Substantia nigra (tissue), 51 donors: ENCODE measurements at places on chromosomes 7 and 10.

GRCh38 chr10:47195274-47195885, 104.6 kb upstream of the GDF10 start:
- DNase-seq, result no peak

DNA sequence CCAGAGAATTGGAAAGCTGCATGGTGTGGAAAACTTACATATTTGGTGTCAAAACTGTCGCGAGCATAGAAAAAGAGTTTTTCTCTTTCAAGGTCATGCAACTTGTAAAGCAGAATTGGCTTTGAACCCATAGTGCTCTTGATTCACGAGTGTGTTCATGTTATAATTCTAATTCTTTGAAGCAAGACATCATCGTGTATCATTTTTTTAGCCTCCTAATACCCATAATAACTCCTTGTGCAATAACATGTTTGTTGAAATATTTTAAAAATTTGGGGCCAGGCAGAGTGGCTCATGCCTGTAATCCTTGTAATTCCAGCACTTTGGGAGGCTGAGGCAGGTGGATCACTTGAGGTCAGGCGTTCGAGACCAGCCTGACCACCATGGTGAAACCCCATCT, 4.2 kb downstream of the CCL24 start:
- no peak for DNase-seq

DNA sequence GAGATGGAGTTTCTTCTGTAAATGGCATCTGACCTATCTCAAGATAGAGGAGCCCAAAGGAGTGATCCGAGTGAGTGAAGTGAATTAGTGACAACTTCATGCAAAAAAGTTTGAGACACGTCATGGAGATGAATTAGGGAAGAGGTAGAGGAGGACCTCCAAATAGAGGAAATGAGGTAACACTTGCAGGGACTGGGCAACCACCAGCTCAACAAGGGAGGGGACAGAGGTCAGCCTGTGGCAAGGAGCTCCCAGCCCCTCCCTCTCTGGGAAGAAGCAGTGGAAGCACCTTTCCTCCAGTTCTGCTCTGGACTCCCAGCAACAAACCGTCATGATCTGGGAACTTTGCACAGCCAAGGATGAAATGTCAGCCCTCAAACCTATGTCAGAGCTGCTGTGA, 83.5 kb upstream of the IKZF1 start:
- DNase-seq, result no peak

- DNase-seq, result no peak
Measured at GRCh38 chr7:32206987-32207386, 136.8 kb upstream of the PDE1C start.

DNA sequence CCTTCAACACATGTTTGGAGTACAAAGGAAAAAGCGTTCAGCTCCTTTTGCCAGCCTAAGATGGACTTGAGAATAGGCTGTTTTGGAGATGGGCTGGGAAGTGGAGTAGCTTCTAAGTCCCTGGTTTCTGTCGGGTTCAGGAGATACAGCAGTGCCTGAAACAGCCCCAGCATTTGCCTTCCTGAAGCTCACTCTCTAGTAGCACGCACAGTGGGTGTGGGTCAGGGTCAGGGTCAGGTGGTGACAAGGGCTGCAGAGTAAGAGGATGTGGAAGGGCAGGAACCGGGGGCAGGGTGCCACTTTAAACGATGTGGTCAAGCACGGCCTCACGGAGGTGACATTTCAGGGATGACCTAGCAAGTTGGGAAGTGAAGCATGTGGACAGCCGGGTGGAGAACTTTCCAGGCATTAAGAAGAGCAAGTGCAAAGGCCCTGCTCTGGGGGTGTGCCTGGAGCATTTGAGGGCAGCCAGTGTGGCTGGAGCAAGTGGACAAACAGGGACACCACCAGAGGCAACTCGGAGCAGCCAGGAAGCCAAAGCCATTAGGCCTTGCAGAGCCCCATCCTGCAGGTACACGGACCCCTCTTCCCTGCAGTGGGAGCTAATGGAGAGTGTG, 382.2 kb upstream of the ZMIZ1 start:
- DNase-seq, result no peak

GRCh38 chr7:81937091-81937490, 167.2 kb upstream of the HGF start:
- DNase-seq, result no peak

- no peak for DNase-seq
Measured at GRCh38 chr10:10330418-10330817, 687.3 kb upstream of the CELF2 start.

- no peak for DNase-seq
Measured at GRCh38 chr7:43591558-43592180, 8.8 kb downstream of the STK17A start.

- no peak for DNase-seq
Measured at GRCh38 chr7:41035794-41036193, 667.1 kb downstream of the INHBA start.

- DNase-seq, result no peak
Measured at GRCh38 chr7:68216051-68216450, 1219.4 kb downstream of the TYW1 start.

DNA sequence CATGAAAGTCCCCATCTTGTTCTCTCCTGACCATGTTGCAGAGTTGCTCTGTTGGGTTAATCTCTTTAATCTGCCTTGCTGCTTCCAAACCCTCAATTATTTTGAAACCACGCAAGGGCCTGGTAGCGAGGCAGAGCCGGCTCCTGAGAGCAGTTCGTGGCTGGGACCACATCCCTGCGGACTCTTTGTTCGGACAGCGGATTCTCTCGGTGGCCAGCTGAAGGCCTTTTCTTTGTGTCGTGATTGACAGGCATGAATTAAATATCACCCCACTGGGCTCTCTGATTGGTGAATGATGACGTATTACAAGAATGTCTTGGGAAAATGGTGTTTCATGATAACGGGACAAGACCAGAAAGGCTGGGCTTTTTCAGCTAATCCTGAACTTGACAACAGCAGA, 66.9 kb upstream of the ARHGAP21 start:
- peak; percentile 77 for DNase-seq

DNA sequence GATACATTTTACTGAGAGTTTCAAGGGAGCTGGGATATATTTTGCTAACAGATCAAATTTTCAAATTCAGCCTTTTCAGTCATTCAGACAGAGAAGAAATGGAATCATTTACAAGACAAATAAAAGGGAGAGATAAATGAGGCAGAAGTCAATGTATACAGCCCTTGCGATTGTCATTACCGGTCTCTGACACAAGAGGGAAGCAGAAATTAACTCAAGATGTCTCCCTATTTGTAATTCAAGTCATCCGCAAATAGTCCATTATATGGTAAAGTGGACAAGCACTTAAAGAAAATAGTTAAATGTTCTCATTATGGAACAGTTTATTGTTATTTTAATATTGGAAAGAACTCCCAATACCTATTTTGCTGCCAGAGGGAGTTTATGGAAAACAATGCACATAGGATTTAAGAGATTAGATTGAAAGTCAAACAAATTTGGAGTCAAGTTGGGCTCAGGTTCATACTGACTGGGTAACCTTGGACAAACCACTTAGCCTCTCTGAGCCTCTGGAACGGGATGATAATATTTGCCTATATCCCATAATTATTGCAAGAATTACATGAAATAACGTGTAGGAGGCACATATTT, 89.3 kb upstream of the PRKCQ start:
- no peak for DNase-seq

DNA sequence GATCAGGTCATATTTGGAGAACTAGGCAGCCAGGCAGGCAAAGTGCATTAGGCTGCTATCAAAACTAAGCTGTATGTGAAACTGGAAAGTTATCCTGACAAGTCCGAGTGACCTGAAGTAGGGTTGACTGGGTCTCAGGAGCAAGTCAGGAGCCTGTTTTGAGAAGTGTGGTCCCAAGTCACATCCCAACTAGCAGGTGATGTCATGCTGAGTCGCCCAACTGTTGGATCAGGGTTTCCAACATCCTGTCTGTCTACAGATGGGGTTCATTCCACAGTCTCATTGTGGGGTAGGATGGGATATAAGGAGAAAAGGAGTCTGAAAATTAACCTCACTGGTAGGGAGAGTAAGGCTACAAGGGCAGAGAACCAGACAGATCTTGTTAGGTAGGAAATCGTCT, 27.0 kb downstream of the SLC26A4 start:
- DNase-seq, result no peak

DNA sequence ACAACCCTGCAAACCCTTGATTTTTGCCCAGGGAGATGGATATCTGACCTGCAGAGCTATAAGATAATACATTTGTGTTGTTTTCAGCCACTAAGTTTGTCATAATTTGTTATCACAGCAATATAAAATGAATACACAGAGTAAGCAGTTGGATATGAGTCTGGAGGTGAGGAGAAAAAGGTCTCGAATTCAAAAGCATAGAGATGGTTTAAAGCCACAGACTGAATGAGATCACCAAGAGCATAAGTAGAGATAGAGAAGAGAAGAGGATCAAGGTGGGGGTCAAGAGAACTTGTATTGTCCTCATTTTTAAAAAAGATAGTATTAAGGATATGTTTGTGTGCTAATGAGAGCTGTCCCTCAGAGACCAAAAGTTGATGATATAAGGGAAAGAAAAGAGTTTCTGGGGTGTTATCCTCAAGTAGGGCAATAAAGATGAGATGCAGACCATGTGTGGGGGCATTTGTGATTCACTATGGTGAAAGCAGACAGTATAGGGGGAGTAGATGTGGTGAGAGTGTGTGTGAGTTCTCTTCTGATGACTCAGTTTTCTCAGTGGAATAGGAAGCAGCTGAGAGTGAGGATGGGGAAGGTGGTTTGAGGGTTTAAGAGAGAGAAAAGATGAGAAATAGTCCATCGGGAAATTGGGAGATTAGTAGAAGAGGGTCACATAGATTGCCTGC, 25.8 kb upstream of the PCGF5 start:
- DNase-seq, result no peak

DNA sequence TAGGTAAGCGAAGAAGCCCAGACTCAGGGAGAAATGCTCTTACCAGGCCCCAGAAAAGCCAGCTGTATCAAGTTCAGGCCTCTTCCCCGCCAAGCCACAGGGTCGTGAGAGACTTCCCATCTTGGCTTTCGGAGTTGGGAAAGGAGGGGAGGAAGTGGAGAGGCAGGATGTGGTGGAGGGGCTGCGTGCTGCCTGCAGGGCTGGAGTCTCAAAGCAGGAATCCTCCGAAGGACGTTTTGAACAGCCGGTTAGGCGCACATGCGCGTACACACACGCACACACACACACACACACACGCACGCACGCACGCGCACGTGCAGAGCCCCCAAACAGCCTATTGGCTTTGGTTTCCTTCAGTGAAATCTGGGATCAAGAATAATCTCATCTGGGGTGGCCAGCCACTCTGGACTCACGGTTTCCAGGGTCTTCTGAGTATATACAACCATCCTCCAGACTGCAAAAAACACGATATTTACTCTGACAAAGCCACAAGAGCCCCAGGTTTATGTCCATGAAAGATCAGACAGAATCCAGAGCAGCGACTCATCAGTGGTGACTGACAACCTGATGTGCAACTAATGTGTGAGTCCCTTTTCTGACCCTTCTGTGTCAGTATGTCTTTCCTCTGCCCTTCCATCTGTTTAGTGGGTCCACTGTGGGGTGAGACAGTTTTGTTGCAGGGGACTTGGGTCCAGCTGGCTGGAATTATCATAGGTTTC, 115.0 kb upstream of the ZNF438 start:
- no peak for DNase-seq

DNA sequence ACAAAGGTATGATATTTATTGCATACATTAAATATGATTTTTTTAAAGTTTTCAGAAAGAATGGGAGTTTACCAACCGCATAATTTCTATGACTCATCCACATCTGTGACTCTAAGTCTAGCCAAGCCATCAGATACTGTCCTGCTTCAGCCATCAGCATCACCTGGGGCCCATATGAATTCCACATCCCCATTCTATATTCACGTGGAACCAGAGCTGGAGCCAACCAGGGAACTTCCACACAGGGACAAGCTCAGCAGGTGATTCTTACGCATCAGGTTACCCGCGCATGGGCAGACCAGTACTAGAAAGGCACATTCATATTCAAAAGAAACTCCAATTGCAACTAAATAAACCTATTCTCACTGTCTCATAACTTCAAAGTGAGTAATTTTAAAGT, 817.7 kb upstream of the IGFBP3 start:
- no peak for DNase-seq

GRCh38 chr7:55192723-55193122, 172.4 kb upstream of the LANCL2 start:
- DNase-seq, result no peak

GRCh38 chr10:73401636-73402035, 12.2 kb downstream of the ANXA7 start:
- DNase-seq, result no peak

GRCh38 chr10:81297292-81297691, 577.7 kb upstream of the NRG3 start:
- DNase-seq, result no peak

DNA sequence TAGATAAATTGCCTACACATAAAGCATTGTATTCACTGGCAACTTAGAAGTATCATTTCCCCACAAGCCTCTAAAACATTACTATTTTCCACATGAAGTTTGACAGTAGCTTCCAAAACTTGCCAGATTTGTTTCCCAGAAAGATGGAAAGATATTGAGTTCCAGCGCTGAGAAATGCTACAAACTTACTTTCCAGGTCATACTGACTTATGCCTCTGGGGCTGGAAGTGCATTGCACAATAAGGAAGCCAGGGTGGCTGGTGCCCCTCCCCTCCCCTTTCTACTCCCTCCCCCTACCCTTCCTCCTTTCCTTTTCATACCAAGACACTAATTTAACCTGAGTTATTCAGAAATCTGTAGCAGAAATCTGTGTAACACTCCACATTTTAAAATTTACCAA, 212.6 kb downstream of the WDR37 start:
- DNase-seq, result no peak

DNA sequence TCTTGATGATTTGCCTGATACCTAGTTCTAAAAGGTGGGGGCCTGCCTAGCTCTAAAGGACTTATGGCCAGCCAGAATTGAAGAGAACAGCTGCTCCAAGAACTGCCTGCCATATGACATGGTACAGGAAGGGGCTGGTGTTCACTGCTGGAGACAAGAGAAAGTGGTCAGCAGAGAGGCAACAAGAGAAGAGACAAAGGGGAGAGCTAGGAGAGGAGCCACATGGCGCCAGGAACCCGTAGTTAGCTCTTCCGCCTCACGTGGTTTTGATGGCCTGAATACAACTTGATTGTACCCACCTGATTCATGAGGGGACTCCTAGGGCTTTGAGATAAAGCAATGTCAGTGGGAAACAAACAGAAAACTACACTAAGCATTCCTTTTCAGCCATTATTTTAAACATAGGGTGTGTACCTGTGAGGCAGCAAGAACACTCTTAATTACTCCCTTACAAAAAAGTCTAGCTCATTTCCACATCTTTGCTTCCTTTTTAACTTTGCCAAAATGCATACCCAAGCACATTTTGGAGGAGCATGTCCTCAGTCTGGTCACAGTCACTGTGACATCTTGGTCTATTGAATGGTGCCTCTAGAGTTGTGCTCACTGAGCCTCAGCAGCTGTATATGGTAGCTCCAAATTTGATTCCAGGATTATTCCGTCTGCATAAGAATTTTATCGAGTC, 71.6 kb downstream of the CCDC71L start:
- no peak for DNase-seq

- no peak for DNase-seq
Measured at GRCh38 chr10:35341521-35341920, 5.2 kb downstream of the CCNY start.

DNA sequence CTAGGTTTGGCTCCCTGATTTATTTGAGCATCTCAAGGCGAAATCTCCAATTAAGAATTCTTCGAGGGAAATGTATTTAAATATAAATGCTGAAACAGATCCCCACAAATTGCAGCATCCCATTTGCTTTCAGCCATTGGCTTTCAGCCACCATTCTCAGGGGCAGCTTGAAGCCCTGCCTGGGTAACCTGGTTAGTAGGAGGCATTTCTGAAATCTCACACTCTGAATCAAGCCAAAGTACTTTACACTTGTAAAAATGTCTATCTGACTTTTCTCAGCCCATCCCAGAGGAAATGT, 49.1 kb downstream of the GCC1 start:
- no peak for DNase-seq

- DNase-seq, result no peak
Measured at GRCh38 chr10:104299031-104299904, 30.3 kb downstream of the GSTO2 start.
